ENCODE measurements at places on chromosomes 5 and 9.

GRCh38 chr5:6904860-6905259, 191.6 kb downstream of the TENT4A start:
- DNase-seq, result no peak

DNA sequence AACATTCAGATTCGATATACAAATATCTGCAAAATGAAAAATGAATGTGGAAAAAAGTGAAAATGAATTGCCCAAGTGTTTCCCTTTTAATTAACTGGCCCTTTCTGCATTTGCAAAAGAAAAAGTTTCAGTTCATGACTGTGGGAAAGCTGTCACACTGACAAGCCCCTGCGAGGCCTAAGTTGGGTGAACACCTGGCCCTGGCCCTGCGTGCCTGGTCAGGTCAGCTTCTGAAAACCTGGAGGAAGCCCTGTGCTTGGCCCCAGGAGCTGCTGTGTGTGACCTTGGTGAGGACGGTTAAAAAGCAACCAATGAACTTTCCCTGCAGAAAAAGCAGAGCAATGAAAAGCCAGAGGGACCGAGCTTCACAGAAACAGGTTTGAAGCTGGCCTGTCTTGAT, 41.0 kb upstream of the SHC3 start:
- DNase-seq, result no peak

DNA sequence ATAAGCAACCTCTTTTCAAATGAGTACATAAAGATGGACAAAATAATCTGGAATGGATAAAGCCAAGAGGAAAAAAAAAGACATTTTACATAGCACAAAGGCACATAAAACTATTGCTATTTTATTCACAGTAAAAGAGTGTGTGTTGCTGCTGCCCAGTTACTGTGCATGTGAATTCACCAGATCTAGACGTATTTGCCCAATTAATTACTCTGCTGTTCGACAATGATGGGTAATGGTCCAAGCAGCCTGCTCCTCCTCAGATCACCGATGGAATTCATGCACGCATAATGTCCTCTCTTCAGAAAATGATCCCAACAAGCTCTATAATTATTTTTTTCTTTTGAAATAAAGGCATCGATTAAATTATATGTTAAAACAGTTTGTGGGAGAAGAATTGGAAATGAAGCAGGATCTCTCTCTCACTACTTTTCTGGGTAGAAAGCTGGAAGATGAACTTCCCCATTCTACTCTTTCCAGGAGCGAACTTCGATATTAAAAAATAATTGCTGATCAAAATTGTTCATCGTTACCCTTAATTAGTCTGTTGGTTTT, 357.4 kb upstream of the CCNH start:
- DNase-seq, result no peak

GRCh38 chr9:132647355-132647754, 22.4 kb downstream of the DDX31 start:
- DNase-seq, result no peak

DNA sequence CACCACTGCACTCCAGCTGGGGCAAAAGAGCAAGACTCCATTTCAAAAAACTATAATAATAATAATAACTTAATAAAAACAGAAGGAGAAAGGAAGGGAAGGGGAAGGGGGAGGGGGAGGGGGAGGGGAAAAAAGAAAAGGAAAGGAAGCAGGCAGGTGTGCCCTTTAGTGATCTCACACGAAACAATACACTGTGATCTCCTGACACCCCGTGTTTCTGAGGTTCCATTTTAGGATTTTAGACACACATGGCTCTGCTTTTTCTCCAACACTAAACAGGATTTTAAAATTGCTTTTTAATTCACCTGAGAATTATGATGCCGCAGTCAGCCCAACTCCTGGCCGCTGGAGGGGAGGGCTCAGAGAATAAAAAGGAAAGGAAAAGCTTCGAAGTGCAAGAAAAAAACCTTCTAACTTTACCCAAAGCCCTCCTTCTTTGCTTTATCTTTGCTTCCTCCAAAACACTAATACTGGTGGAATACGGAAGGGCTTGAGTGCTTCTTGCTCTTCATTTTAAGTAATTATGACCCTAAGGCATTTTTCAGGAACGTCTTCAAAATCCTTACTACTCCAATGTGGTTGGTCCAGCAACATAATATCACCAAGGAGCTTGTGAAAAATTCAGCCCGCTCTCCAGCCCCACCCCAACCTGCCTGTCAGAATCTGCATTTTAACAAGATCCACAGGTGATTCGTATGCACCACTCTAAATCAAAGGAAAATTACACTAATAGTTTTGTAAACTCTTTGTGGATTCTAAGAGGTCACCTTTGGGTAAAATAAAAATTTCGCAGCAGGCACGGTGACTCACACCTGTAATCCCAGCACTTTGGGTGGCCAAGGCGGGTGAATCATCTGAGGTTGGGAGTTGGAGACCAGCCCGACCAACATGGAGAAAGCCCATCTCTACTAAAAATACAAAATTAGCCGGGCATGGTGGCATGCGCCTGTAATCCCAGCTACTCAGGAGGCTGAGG, 66.0 kb downstream of the MYO10 start:
- DNase-seq, result no peak

- no peak for DNase-seq
Measured at GRCh38 chr5:180118391-180118791, 46.8 kb upstream of the RNF130 start.

GRCh38 chr5:139389701-139390638, at the start of gene MZB1:
MZB1 (minus strand) TSS chr5:139389913; CDS start chr5:139389856, 57 bp downstream.
- no peak for DNase-seq

DNA sequence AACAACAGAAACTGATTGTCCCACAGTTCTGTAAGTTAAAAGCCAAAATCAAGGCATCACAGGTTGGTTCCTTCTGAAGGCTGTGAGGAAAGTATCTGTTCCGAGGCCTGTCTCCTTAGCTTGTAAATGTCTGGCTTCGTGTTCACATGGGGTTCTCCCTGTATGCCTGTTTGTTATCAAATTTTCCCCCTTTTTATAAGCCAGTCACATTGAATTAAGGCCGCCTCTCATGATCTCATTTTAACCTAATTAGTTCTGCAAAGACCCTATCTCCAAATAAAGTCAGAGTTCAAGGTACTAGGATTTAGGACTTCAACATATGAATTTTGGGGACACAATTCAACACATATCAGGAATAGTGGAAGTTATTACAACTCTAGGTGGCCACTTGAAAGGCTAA, 331.5 kb downstream of the PIK3R1 start:
- no peak for DNase-seq

DNA sequence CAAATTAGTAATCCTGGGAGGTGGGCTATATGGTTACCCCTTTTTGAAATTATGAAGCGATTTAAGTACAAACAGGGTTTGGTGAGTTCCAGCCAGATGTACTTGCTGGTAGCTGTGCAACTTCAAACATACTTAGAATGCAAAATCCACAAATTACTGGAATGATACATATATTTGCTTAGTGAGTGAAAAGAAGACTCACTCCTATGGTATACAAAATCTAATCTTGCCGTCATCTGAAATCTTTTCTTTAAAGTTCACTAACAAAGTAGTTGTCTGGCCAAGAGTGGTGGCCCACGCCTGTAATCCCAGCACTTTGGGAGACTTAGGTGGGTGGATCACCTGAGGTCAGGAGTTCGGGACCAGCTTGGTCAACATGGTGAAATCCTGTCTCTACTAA, 64.9 kb upstream of the TJP2 start:
- no peak for DNase-seq

GRCh38 chr9:84296146-84296843, 44.3 kb downstream of the SLC28A3 start:
- DNase-seq, result no peak

DNA sequence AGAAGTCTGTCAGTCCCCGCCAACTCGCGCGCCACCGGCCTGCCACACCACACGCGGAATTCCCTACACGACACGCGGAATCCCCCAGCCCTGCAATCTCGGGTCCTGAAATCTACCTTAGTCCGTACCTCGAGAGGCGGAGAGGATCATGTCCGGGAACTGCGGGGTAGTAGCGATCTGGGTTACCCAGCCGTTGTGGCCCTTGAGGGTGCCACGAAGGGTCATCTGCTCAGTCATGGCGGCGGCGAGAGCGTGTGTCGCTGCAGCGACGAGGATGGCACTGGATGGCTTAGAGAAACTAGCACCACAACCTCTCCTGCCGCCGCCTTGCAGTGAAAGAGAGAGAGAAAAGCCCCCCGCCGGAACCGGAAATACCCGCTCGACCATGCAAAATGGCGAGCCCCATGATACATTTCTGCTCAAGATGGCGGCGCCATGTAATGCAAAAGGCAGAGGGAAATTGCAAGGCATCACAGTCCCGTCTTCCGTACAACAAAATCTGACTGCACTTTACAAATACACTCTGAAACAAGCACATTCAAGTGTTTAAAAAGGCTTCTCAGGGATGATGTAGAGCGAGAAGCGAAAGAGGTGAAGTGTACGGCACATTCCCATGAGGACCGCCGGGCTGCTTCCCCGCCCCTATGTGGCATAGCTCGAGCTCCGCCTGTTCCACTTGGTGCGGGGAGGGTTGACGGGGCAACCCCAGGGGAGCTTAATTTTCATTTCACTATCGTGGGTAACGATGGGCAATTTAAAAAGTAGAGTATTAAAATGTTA, at the start of gene RACK1:
TSS of gene RACK1 (minus strand) at position 343 of the 780 bp plus-strand sequence. CDS start at position 237, 106 bp downstream.
- peak; percentile 73 for DNase-seq

GRCh38 chr5:18321262-18321942, 687.1 kb downstream of the TAF11L14 start:
- DNase-seq, result no peak

GRCh38 chr9:120937596-120937995, 11.0 kb upstream of the TRAF1 start:
- no peak for DNase-seq

DNA sequence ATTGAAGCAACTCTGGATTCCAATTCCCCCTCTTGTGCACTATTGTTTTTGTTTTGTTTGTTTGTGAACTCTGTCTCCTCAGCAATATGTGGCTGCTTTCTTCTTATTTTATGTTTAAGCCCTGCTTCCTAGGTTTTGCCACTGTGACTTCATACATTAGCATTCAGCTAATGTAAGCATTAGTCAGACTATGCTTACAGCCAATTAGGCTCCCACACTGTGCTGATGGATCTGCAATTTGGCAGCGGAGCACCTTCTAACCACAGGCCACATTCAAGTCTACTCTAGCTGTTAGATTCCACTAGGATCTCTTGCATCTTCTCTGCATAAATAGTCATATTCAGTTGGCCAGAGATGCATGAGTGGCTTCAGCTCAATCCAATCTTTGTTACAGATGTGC, 9.6 kb upstream of the BICD2 start:
- DNase-seq, result no peak

- no peak for DNase-seq
Measured at GRCh38 chr9:84759300-84759750, 89.8 kb downstream of the NTRK2 start.

- no peak for DNase-seq
Measured at GRCh38 chr5:125835293-125836172, 587.7 kb upstream of the GRAMD2B start.

GRCh38 chr5:68542207-68542606, 326.7 kb downstream of the PIK3R1 start:
- DNase-seq, result no peak

- DNase-seq, result peak; percentile 78
Measured at GRCh38 chr9:133030317-133031129, at the start of gene GTF3C5. GTF3C5 (plus strand) TSS chr9:133030997; CDS start chr9:133031012, 15 bp downstream.

DNA sequence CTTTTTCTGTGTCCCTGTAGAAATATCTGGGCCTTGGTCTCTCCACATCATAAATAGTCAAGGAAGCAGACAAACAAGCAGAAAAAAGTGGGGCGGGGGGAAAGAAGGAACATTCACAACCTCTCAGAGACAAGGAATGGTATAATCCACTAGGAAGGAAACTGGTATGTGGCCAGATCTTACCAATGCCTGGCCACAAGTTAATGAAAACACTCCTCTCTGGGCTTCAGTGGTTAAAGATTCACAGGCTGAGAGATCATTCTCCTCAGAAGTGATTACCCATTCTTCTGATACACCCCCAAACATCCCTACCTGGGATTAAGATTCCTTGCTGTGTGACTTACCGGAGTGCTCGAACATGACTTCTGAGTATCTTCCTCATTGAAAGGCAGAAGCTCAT, 290.6 kb downstream of the MARCHF11 start:
- no peak for DNase-seq

- DNase-seq, result no peak
Measured at GRCh38 chr9:122334916-122335315, 35.9 kb upstream of the PTGS1 start.

DNA sequence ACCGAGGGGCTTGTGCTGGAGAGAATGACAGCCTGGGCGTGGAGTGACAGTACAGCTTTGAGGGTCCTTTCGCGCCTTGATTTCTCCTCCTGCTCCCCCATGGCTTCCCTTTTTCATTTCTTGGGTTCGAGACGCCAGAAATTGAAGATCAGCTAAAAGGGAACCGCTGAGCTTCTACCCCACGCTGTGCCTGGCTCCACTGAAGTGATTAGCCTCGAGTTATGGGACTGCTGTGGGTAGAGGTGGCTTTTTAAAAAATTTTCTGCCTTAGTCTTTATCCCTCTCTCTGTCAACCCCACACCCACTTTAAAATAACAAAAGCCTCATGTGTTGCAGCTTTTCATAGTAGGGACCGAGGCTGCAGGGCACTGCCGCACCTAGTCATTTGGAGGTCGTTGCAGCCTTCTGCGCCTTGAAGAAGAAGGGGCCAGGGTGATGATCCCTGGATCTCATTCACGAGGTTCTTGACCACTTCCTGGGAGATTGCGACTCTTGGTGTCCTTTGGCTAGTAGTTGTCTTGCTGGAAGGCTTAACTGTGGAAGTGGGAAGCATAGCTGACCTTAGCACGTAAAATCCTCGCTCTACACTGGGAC, 603 bp downstream of the PPIP5K2 start:
- no peak for DNase-seq

DNA sequence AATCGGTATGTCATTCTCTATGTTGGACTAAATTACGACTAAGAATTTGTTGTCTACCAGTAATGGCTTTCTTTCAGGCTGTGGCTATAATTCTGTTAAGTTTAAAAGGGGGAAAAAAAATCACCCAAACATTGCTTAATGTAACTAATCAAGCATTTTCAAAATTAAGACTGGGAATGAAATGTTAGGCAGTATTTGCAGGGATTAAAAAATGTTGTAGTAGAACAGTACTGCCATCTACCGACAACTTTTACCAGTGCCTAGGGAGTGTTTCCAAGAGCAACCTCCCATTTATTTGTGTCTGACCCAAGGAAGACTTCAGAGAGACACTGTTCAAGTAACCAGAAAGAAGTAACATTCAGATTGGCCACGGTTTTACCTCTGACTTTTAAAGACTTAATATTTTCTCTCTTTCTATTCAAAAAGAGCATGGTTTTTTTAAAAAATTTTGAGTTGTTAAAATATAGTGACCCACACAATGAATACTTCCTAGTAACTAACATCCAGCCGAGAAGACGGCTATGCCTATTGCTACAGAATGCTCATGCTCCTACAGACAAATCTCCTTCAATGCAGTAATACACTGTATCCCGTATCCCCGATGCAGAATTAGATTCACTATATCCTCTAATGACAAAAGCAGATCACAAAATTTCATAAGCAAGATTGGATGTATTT, 92.4 kb downstream of the ARL15 start:
- no peak for DNase-seq

- DNase-seq, result no peak
Measured at GRCh38 chr5:38598994-38599617, 42.7 kb upstream of the LIFR start.

GRCh38 chr9:134895908-134896833, 15.6 kb downstream of the FCN2 start:
- DNase-seq, result no peak

Measured in CMK (cell line).